Substantia nigra (tissue), 51 donors: ENCODE measurements at places on chromosomes 5 and 9.

DNA sequence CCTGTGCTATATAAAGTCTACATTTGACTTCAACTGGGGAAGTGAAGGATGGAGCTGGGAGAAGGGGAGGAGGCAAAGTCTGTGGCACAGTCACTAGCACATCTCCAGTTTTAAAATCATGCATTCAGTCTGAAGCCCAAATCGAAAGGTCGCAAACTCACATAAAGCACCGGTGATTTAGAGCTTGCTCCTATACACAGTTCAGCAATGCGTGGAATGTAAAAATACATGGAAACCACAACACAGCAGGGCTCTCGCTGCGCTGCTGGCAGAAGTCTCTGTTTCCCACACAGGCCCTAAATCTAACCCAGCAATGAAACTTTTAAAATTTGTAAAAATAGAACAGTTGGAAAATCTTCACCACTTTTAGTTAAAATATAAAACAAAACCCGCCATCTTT is 68.2 kb downstream of the EBF1 start:
- no peak for DNase-seq

GRCh38 chr9:127927988-127928675 is 2.4 kb downstream of the PIP5KL1 start:
- no peak for DNase-seq

DNA sequence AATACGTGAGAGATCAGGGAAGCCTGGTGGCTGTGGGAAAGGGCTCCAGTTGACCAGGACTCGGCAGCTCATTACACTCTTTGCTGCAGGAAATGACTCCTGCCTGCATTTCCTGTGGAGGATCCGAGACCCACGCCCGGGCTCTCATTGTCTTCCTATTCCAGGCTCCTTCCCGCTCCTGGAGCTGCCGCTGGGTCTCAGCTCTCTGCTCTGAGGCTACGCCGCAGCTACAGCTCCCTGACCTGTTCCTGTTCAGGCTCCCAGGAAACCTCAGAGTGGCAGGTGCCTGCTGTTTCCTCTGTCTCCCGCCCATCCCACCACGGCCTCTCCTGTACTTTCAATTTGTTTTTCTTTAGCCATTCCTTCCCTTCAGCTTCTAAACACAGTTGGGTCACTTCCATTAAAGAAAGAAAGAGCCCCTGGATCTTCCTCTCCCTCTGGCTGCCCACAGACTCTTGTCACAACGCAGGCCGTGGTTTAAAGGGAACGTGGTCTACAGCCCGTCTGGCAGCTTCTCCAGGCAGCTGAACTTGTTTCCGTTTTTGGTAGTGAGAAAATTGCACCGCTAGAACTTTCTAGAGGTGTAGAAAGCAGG is 71.5 kb downstream of the IL6ST start:
- DNase-seq = no peak

- no peak for DNase-seq
Observed at GRCh38 chr5:74235552-74235951, 405.0 kb downstream of the ENC1 start.

- DNase-seq = no peak
Observed at GRCh38 chr5:57531333-57531732, 48.7 kb upstream of the ACTBL2 start.

GRCh38 chr5:54388409-54388808 is 67.1 kb upstream of the HSPB3 start:
- no peak for DNase-seq

GRCh38 chr9:130779153-130779855 is 55.8 kb upstream of the ABL1 start:
- DNase-seq = no peak

GRCh38 chr5:145938776-145939539 is 2.6 kb downstream of the SH3RF2 start:
- DNase-seq = no peak

DNA sequence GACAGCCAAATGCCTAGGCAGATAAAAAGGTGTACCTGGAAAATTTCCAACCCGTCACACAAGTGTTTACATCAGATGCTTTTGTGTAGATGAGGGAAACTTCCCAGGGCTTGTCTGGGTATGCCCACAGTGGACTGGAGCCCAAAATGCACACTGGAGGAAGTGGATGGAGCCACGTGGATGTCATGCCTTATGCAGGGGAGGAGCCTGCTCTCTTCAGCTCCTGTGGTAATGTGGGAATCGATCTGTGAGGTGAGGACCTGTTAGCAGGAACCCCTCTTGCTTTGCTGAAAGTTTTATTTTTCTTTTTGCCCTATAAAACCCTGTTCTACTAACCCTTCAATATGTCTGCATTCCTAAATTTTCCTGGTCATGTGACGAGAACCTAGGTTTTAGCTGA is 439.2 kb upstream of the CDH9 start:
- DNase-seq = no peak

GRCh38 chr9:68708513-68708912 is 3.5 kb downstream of the PIP5K1B start:
- DNase-seq = no peak

GRCh38 chr5:103929338-103930013 is 366.9 kb upstream of the NUDT12 start:
- DNase-seq = no peak

DNA sequence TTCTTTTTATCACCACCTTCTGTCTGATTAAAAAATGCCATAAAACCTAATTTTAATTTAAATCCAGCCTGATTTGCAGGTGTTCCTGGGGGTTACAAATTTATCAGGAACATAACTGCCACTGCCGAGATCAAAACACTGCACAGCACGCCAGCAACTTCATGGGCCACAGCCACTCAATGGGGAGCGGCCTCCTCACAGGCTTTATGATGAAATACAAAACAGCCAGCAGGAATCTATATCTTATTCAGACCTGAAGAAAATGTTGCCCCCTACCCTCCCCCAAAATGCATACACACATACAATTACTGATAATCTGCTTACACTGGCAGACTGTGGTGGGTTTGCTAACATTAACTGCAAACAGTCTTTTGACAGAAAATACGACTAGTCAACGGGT is 151.7 kb upstream of the POU5F2 start:
- DNase-seq = no peak

DNA sequence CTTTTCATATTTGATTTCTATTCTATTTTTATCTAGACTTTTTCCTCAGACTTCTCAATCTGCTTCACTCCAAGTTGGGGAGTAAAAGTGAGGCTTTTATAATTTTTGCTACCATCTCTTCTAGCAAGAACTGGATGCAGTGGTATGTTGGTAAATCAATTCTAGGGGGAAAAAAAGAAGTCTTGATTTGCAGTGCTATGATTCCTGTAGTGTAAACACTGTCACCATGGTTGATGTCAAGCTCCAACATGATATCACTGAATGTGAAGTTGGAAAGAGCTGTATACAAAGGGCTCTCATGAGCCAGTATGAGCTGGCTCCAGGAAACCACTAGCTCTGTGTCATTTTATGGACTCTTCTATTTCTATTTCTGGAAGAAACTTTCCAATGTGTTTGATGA is 439.2 kb downstream of the NTRK2 start:
- no peak for DNase-seq

GRCh38 chr5:57717555-57717954 is 234.9 kb upstream of the ACTBL2 start:
- DNase-seq = no peak

GRCh38 chr5:159463590-159464321 is 133.5 kb upstream of the IL12B start:
- DNase-seq = no peak

GRCh38 chr9:17536027-17536426 is 42.8 kb upstream of the SH3GL2 start:
- no peak for DNase-seq

DNA sequence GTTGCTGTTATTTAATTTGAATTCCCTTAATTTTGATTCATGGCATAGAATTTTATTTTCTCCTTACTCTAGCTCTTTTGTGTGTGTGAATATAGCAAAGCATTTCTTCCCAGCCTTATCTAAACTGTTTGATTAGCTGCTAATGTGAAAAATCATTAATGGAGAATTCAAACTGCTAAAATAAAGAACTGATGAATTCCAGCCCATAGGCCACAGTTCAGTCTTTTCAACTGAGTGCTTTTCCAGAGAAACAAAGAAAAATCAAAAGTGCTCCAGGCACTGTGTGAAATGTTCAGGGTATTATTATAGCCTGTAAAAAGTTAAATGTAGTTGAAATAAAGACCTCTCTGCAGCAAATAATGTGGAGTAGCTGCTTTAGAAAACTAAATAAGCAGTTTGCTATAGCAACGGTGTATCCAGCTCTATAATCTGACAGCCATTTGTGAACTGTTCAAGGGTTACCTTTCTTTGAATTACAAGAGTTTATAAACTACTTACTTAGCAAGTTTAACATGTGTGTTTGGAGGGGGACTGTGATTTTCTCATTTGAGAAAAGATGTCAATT is 123.8 kb downstream of the GIN1 start:
- no peak for DNase-seq

- DNase-seq = no peak
Observed at GRCh38 chr5:173498286-173498685, 118.2 kb downstream of the BOD1 start.

GRCh38 chr5:141834331-141834730 is 43.9 kb downstream of the PCDH1 start:
- DNase-seq = no peak

GRCh38 chr5:76594107-76594506 is 29.1 kb downstream of the F2RL2 start:
- no peak for DNase-seq

- DNase-seq = no peak
Observed at GRCh38 chr5:153860195-153860886, 178.4 kb downstream of the FAM114A2 start.

DNA sequence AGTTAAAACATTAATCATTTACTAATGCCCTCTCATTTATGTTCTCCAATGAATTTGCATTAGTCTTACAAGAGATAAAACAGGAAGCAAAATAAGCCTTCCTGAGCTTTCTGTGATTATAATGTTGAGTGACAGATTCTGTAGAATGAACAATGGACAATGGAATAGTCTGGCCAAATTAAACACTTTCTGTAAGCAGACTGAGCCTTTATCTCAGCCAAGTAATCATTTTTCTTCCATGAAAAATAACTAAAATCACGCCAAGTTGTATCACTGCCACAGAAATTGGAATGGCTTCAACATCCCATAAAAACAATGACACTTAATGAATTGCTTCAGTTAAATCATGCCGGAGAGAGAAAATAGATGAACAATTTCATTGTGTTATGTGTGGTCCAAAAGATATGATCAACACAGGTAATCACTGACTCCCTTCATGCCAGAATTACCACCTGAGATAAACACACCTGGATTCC is 63.0 kb downstream of the TSSK1B start:
- DNase-seq = no peak

GRCh38 chr9:33012328-33013069 is 11.1 kb upstream of the APTX start:
- DNase-seq = no peak
